Lung (tissue), 17 donors: ENCODE measurements at places on chromosomes 11 and 22. TPM values are rescaled to one million over a fixed set of nuclear protein-coding genes. Genes with fewer than 3 reads are reported as not detected.

DNA sequence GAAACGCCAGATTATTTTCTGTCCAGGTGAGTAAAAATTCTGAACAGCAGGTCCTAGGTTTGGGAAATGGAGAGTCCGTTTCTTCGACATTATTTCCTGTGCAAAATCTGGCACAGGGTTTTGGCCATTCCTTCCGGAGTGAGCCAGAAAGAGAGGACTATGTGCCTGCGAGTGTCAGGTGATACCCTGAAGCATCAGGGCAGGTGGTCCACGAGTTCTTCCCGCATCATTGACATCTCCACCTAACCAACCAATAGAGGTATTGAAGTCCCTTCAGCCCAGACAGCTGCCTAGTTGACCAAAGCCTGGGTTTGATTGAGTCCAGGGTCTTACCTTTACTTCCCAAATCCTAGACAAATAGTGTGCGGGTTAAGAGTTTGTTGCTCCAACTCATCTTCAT, 808 bp downstream of the SNAP29 start:
- no peak overlapping the region for H3K27ac ChIP-seq
- H3K36me3 ChIP-seq = no peaks in the 10 kb centered on the region
- H3K4me1 ChIP-seq = peaks cover 10% of the 10 kb centered on the region

DNA sequence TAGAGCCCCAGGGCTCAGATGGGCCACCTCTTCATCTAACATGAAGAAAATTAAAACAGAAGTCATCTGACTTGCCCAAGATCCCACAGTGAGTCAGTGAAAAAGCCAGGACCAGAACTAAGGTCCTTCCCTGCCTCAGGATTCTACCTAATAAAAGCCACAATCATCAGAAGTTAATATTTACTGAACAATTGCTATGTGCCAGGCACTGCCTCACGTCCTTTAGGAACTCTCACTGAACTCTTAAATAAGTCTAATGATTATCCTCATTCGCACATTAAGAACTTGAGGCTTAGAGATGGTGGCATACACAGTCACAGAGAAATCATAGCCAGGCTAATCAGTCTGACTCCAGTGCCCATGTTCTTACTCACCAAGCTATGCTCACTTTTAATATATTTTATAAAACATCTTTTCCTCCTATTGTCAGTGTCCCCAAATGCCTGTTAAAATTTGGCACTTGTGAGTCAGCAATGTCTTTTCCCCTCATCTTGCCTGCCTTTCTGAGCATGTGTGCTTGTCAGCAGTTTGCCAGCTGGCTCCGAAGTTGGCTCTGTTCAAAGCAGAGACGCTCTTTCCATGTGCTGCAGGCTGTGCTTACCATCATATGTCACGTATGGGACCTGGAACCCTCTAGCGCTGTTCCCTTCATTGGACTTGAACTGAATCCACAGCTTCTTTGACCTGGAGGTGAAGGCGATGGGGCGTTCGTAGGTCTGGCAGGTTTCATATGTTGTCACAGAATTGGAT, 21.5 kb upstream of the NRIP3 start:
- no peak overlapping the region for H3K27ac ChIP-seq
- no peaks in the 10 kb centered on the region for H3K36me3 ChIP-seq
- peaks cover 14% of the 10 kb centered on the region for H3K4me1 ChIP-seq

DNA sequence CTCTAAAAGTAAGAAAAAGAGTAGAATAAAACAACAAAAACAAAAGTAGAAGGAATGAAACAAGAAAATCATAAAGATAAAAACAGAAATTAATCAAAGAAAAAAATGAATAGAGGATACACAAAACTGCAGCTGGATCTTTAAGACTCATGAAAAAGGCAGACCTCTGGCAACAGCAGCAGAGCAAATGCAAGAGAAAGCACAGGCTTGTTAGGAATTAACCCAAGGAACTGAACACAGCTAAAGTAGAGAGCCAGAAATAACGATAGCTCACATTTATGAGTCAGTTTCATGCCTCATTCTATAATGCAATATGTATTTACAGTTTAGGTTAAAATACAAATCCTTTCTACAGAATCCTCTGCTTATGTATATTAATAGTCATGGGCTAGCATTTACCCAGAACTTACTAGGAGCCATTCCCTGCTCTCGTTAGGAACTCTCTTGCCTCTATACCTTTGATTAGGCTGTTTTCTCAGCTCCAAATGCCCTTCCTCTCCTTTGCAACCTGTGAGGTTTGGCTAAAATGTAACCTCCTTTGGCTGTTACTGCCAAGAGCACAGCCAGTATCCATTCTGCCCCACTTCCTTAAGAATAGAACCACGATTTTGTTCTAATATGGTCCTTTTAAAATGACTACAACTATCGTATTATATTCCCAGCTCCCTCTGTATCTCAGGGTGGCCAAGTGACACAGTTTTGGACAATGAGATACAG, 38.3 kb upstream of the NFAM1 start:
- H3K27ac ChIP-seq = no peak overlapping the region
- H3K27me3 ChIP-seq = peaks cover 4% of the 10 kb centered on the region
- peak; percentile 14 for DNase-seq
- H3K4me3 ChIP-seq = no peak overlapping the region
- no peaks in the 10 kb centered on the region for H3K4me1 ChIP-seq

IL10RA gene
- polyA plus RNA-seq = 7.9 TPM

LRRC56 gene
- polyA plus RNA-seq = 3.8 TPM

- DNase-seq = peak; percentile 82
- peaks cover 20% of the 10 kb centered on the region for H3K36me3 ChIP-seq
- H3K27ac ChIP-seq = peak overlapping the region; percentile 61
- no peaks in the 10 kb centered on the region for H3K27me3 ChIP-seq
- H3K4me3 ChIP-seq = no peak overlapping the region
These were observed 17.8 kb upstream of the RAPSN start for GRCh38 chr11:47466701-47467250.

GRCh38 chr22:43449831-43450225, 38.0 kb downstream of the MPPED1 start:
- no peaks in the 10 kb centered on the region for H3K27me3 ChIP-seq
- H3K36me3 ChIP-seq = no peaks in the 10 kb centered on the region
- H3K4me3 ChIP-seq = no peak overlapping the region
- no peaks in the 10 kb centered on the region for H3K4me1 ChIP-seq
- no peak for DNase-seq
- no peak overlapping the region for H3K27ac ChIP-seq

SGSM1 gene
- 1.9 TPM for polyA plus RNA-seq

DNA sequence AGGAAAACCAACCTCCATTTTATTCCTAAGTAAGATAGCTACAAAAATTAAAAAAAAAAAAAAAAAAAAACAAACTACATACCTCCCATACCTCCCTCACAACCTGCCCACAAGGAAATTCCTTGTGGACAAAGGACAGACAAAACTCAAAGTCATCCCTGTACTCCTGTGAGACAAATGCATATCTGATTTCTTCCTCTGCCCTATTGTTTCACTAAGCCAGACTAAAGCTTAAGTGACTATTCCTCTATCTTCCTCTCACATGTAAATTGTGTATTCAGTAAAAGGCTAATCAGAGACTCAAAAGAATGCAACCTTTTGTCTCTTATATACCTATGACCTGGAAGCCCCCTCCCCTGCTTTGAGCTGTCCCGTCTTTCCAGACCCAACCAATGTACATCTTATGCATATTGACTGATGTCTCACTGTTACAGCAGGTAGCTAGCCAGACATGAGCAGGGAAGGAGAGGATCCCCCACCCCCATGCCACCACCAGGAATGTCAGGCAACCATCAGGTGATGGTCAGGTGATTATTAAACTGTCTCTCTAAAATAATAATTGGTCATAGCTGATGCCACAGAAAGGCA, 289.4 kb downstream of the SBF2 start:
- no peaks in the 10 kb centered on the region for H3K27me3 ChIP-seq
- no peak overlapping the region for H3K27ac ChIP-seq
- H3K36me3 ChIP-seq = no peaks in the 10 kb centered on the region

DNA sequence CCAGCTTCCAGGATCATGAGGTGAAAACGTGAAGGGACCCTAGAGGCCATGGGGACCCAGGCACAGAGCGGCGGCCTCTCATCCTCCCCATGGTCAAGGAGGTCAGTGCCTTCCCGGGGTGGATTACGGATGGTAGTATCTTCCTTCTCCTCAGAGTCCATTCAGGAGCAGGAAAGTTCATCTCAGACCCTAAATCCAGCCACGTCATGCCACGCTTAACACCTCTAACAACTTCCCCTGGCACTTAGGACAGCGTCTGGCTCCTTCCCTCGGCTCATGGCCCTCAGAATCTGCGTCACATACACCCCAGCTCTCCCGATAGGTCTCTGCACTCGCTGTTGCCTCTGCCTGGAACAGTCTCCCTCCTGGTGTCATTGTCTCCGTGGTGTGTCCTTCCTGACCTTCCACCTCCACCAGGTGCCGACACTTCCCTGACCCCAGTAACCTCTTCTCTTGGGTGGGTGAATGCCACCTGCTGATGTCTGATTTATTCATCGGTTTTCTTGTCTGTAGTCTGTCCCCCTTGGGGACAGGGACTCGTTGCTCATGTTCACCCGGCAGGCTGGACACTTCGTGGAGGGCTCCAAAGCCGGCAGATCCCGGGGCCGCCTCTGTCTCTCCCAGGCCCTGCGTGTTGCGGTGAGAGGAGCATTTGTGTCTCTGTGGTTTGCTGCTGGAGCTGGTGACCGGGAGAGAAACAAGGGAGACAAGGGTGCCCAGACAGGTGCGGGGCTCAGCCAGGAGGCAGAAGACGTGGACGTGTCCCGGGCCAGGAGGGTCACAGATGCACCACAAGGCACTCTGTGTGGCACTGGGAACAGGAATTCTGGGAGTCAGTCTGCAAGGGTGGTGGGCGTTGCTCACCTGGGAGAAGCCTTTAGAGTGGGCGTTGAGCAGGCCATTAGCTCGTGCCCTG, 1.4 kb downstream of the MYEOV start:
- peaks cover 15% of the 10 kb centered on the region for H3K4me1 ChIP-seq
- no peaks in the 10 kb centered on the region for H3K27me3 ChIP-seq
- no peak overlapping the region for H3K4me3 ChIP-seq
- H3K27ac ChIP-seq = no peak overlapping the region
- no peak for DNase-seq

- DNase-seq = peak; percentile 89
- no peak overlapping the region for H3K27ac ChIP-seq
- no peaks in the 10 kb centered on the region for H3K36me3 ChIP-seq
- peaks cover 17% of the 10 kb centered on the region for H3K4me1 ChIP-seq
- no peaks in the 10 kb centered on the region for H3K27me3 ChIP-seq
These were observed 635 bp downstream of the PRR5 start for GRCh38 chr22:44702479-44703198.

DNA sequence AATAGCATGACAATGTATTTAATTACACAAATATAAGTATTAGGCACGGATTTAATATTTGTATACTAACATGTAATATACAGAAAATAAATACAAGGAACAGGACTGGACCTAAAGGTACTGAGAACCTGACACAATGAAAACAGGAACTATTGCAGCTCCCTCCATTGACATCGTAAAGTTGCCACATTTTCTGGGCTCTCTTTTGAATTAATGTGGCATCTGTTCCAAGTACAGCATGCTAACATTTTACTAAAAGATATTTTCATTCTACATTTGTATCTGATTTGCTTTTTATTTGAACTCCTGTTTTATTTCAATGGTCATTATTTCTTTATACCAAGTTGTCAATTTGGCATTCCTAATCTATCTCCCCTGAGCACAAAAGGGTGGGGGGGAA, 15.3 kb downstream of the PHF21A start:
- H3K27me3 ChIP-seq = no peaks in the 10 kb centered on the region
- H3K4me1 ChIP-seq = peaks cover 9% of the 10 kb centered on the region
- no peak overlapping the region for H3K4me3 ChIP-seq
- H3K27ac ChIP-seq = no peak overlapping the region

TREH gene
- polyA plus RNA-seq = 1.1 TPM

TMEM225 gene
- polyA plus RNA-seq = not detected

DNA sequence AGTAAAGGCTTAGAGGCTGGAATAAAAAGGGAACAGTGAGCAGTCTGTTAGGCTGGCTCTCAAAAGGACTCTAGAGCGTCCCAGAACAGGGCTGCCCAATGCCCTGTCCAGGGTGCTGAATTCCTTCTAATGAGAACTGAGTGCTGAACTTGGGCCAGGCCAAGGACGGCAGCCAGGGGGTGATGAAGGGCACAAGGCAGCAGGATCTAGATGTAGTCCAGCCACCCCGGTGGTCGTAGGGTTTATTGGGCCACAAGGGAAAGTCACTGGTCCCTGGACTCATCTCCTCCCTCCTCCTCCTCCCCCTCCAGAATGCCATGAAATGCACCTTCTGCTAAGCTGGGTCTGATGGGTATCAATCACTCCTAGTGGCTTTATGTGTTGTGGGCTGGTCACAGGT, 19.2 kb downstream of the NPTXR start:
- DNase-seq = peak; percentile 82
- no peaks in the 10 kb centered on the region for H3K4me1 ChIP-seq
- H3K27me3 ChIP-seq = no peaks in the 10 kb centered on the region
- H3K36me3 ChIP-seq = no peaks in the 10 kb centered on the region

- no peak for DNase-seq
- no peak overlapping the region for H3K4me3 ChIP-seq
- H3K27me3 ChIP-seq = no peaks in the 10 kb centered on the region
- no peaks in the 10 kb centered on the region for H3K4me1 ChIP-seq
- H3K36me3 ChIP-seq = no peaks in the 10 kb centered on the region
- H3K27ac ChIP-seq = no peak overlapping the region
These were observed 246.9 kb downstream of the OPCML start for GRCh38 chr11:133285359-133285758.
